ENCODE measurements at places on chromosomes 12 and 14. TPM values are rescaled to one million over a fixed set of nuclear protein-coding genes. Genes with fewer than 3 reads are reported as not detected.

DNA sequence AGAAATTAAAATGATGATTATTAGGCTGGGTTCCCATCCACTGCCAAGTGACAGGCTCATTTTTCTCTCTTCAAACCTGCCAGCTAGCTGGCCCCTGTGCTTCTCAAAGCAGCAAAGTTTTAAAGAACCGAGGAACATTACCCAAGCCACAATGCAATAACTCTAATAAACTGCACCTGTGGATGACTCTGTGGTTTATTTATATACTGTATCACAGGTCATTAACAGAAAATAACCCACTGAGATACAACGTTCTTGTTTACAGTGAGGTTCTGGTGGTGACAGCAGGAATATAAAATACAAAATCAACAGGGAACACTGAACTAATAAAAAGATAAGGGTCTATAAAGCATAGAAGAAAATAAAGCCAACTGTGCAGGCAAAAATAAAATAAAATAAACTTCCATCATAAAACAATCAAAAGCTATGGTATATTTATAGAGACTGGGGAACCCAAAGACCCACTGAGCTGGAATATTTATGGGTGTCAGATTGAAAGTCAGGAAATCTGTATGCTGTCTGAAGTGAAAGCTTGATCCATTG, 472.9 kb downstream of the NOVA1 start:
- no peak for DNase-seq

GRCh38 chr12:15886372-15887042, 4.3 kb downstream of the STRAP start:
- peak; percentile 12 for DNase-seq

DNA sequence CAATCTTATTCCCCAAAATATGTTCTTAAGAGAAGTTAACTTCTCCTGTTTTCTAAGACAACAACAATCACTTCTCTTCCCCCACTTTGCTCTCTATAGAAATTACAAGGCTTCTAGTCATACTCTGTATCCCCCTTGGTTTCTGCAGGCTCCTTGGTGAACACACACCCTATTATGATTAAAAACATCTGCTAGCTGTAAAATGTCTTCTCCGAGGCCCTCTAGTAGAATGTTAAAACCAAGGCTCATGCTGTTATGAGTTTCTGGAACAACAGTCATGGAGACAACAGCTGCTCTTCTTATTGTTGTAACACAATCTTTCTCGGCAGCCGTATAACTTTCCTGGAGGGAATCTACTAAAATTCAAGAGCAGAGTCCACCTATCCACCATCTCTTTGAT, 397.5 kb upstream of the CCDC196 start:
- DNase-seq = no peak

Gene ADCK1
- total RNA-seq = 4.9 TPM

- DNase-seq = peak; percentile 58
Observed at GRCh38 chr12:15584366-15585041, 204.7 kb downstream of the EPS8 start.

GRCh38 chr12:22628228-22628627, 3.3 kb downstream of the ETNK1 start:
- DNase-seq = no peak

All from M059J (cell line).